ENCODE measurements at places on chromosomes 2 and 18. TPM values are rescaled to one million over a fixed set of nuclear protein-coding genes. Genes with fewer than 3 reads are reported as not detected.

Gene STARD6
- not detected for total RNA-seq

Gene PCGF1
- total RNA-seq: 10.4 TPM

Gene DIPK1C
- 0.40 TPM for total RNA-seq

Gene ITGA4
- 6.3 TPM for total RNA-seq

DNA sequence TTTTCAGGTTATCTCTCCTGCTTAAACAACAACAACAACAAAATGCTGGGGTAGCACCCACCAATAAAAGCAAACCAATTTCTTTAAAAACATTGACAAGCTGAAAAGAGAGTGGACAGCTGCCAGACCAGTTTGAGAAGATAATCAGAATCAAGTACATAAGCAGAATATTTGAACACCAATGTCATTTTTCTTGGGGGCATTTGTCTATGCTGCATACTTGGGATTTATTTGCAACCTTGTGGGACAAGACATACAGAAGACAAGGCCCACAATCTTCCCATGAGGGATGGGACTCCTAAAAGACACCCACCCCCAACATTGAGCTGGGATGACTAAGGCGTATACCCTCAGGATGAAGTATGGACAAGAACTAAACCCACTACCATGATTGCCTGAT is 62.2 kb upstream of the NXPH2 start:
- no peak overlapping the region for H3K4me3 ChIP-seq
- DNase-seq: no peak
- H3K27ac ChIP-seq: no peak overlapping the region
- H3K27me3 ChIP-seq: no peaks in the 10 kb centered on the region

DNA sequence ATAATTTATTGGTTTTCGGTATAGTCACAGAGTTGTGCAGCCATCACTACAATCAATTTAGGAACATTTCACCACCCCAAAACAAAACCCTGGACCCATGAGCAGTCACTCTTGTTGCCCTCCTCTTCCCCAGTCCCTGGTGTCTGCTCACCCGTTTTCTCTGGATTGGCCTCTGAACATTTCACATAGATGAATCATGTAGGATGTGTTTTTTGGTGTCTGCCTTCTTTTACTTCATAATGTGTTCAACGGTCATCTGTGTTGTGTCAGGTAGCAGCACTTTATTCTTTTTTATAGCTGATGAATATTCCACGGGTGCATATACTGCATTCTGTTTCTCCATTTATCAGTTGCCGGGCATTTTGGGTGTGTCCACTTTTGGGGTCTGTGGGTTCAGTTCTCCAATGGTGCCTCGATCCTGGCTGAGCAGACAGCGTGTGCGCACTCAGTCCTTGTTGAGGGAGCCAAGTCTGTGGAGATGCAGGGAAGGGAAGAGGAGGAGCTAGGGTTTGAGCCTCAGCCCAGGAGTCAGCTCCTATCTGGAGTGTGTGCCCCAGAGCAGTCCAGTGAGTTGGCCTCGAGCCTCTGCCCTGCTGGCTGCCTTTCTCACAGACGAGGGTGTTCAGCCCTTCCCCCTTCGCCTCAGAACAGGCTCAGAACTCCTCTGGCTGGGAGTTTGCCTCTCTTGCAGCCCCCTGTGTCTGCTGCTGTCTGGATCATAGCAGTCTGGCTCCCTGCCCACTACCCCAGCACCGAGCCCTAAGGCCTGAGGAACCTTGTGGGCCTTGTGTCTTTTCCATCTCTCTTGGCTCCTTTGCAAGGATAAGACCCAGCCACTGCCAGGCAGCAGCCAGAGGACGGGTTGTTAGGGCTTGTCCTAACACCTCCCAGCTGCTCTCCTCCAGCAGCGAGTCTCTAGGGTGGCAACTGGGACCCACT is 18.0 kb downstream of the C2orf74 start:
- H3K27me3 ChIP-seq: no peaks in the 10 kb centered on the region
- peaks cover 45% of the 10 kb centered on the region for H3K4me1 ChIP-seq
- DNase-seq: peak; percentile 57
- peak overlapping the region; percentile 99 for H3K27ac ChIP-seq
- H3K36me3 ChIP-seq: no peaks in the 10 kb centered on the region

- no peak for DNase-seq
- no peaks in the 10 kb centered on the region for H3K36me3 ChIP-seq
- peaks cover 4% of the 10 kb centered on the region for H3K4me1 ChIP-seq
- H3K4me3 ChIP-seq: no peak overlapping the region
Measured at GRCh38 chr2:201414099-201415023, 36.9 kb downstream of the TRAK2 start.

DNA sequence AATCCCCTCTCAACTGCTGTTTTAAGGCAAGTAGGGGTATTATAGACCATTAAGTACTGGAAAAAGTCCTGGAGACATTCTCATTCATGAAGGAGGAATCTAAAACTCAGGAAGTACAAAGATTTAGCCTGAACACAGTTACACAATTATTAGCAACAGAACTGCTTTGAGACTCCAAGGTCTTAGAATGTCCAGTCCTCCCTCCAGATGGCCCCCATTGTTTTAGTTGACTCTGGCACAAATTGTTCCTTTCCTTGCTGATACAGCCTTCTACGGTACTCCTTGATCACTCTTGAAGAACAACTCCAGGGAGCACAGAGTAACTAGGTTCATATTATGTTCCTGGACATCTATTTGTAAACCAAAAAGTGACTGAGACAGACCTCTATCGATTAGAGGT is 210.1 kb upstream of the RND3 start:
- H3K36me3 ChIP-seq: no peaks in the 10 kb centered on the region
- H3K4me1 ChIP-seq: no peaks in the 10 kb centered on the region
- no peaks in the 10 kb centered on the region for H3K27me3 ChIP-seq
- H3K4me3 ChIP-seq: no peak overlapping the region

DNA sequence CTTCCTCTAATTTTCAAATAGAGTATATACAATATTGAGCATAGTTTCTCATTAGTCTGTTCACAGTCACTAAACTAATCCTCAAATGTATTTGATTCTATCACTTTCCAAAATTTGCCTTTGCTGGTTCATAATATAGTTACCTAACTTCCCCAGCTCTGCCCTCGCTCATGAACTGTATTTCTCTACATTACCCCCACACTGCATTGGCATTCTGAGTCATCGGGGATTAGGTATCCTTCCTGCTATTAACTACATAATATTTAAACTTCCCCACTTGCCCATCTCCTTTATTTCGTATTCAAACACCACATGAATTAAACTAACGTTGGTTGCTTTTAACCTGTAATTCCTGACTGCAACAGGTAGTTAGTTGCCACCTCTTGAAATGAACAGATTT is 14.8 kb upstream of the CLASP1 start:
- H3K4me1 ChIP-seq: no peaks in the 10 kb centered on the region
- H3K27ac ChIP-seq: no peak overlapping the region
- no peaks in the 10 kb centered on the region for H3K36me3 ChIP-seq
- DNase-seq: no peak

- no peak overlapping the region for H3K4me3 ChIP-seq
- H3K27me3 ChIP-seq: no peaks in the 10 kb centered on the region
- H3K36me3 ChIP-seq: no peaks in the 10 kb centered on the region
- DNase-seq: no peak
- peaks cover 4% of the 10 kb centered on the region for H3K4me1 ChIP-seq
Measured at GRCh38 chr2:172048508-172049503, 36.5 kb upstream of the DLX1 start.

DNA sequence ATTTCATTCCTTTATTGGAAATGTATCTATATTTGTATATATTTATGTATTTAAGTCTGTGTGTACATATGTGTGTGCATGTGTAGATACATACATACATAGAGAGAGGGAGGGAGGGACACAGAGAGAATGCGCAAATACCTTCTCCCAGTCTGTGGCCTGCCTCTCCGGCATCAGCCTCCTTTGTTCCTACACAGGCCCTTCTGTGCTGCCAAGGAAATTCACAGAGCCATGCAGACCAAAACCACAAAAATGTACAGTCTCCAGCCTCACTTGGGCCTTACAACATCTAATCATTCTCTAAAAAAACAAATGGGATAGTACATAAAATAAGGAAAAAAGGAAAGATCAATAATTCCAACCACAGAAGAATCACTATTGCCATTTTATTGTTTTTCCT is 8.8 kb upstream of the CRACDL start:
- no peak for DNase-seq
- no peak overlapping the region for H3K4me3 ChIP-seq
- no peaks in the 10 kb centered on the region for H3K4me1 ChIP-seq
- H3K27ac ChIP-seq: no peak overlapping the region
- H3K27me3 ChIP-seq: no peaks in the 10 kb centered on the region
- H3K36me3 ChIP-seq: no peaks in the 10 kb centered on the region

- no peaks in the 10 kb centered on the region for H3K4me1 ChIP-seq
- H3K36me3 ChIP-seq: no peaks in the 10 kb centered on the region
- no peak overlapping the region for H3K4me3 ChIP-seq
- H3K27ac ChIP-seq: no peak overlapping the region
Measured at GRCh38 chr2:120300385-120300784, 45.6 kb upstream of the INHBB start.

DNA sequence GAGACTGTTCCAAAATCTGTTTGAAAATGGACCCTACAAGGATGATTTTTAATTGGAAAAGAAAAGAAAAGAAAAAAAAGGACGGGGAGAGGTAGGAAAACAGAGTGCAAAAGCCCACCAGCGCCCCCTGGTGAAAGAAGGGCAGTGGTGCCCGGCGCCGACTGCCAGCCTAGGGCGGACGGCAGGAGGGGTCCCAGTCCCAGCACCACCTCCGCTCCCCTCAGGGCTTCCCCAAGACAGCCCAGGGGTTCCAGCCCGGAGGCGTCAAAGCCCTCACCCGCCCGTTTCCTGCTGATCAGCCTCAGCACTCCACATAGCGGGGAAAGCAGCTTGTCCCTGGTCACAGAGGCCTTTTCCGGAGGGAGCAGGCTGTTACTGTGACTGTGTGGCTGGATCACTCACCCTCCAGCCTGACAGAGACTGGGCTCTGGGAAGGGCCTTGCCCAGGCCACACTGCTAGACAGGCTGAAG is 213.9 kb downstream of the TFCP2L1 start:
- no peak overlapping the region for H3K4me3 ChIP-seq
- peaks cover 30% of the 10 kb centered on the region for H3K27me3 ChIP-seq
- DNase-seq: peak; percentile 83
- H3K27ac ChIP-seq: no peak overlapping the region

DNA sequence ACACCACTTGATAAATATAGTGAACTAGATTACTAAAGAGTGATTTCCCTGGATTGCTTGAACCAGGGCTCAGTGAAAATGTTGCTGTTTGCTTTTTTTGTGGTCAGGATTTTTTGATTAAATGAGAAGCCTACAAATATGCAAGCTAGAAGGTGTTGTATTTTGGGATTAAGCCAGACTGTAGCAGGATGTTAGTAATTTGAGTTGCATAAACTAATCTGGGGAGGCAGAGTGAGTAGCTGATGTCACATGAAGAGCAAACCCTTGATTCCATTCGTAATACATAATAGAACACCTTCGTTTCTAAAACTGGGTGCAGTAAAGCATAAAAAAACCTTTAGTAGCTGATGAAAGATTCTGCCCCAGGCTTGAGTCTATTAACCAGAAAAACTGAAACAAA is 32.0 kb downstream of the NEDD4L start:
- H3K27me3 ChIP-seq: no peaks in the 10 kb centered on the region
- H3K27ac ChIP-seq: no peak overlapping the region

DNA sequence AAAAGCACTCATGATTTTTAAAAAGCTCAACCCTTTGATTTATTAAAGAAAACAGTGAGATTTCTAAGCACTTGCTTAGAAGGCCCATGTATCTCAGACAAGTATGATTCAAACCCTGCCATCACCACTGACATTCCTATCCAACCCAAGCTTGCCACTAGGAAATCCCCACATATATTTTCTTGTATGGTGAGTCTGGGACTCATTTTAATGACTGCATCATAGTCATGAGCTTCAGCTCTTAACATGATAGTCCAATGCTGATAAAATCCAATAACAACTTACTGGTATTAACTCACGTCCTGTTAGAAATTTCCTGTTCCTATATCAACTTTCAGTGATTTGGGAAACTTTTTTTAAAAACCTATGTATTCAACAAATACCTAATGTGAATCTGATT is 39.4 kb upstream of the NCKAP5 start:
- DNase-seq: no peak
- H3K27me3 ChIP-seq: no peaks in the 10 kb centered on the region
- no peaks in the 10 kb centered on the region for H3K36me3 ChIP-seq
- H3K4me1 ChIP-seq: no peaks in the 10 kb centered on the region
